ENCODE measurements at places on chromosomes 11 and 22.

DNA sequence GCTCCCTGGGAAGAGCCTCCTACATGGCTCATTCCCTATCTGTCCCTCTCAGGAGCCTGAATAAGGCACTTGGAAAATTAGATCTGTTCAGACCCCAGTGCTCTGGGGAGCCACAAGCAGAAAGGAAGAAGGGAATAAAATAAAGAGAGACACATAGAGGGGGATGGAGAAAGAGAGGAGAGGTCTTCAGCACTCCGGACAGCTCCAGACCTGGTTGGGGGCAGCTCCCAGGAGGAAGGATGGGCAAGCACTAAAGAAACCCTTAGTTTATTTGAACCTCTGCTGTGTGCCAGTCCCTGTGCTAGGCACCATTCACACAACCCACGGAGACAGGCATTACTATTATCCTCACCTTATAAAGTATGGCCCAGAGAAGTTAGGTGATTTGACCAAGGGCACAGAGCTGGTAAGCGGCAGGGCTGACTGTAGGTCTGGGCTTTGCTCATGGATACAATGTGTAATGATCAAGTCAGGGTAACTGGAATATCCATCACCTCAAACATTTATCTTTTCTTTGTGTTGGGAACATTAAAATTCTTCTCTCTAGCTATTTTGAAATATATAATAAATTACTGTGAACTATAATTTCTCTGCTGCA lies 53.7 kb upstream of the LRRC32 start:
- no peak for DNase-seq

DNA sequence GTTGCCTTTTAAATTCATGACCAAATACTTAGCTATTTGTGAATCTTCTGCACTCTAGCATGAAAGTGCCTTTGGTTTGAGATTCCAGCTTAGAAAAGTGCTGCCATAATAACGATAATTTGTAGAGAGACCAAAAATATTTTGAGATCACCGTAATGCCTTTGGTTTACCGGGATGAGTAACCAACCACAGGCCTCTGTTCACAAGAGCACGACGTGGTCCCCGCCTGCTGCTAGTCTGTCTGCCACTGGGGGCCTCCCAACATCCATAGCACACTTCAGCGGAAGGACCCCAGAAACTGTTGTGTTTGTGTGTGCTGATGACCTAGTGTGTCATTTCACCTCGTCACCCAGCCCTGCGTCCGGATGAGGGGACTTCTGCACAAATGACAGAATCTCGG lies 67.0 kb upstream of the RASSF10 start:
- DNase-seq, result no peak

GRCh38 chr11:61362542-61362875 lies 335 bp downstream of the TMEM138 start:
- DNase-seq, result no peak

DNA sequence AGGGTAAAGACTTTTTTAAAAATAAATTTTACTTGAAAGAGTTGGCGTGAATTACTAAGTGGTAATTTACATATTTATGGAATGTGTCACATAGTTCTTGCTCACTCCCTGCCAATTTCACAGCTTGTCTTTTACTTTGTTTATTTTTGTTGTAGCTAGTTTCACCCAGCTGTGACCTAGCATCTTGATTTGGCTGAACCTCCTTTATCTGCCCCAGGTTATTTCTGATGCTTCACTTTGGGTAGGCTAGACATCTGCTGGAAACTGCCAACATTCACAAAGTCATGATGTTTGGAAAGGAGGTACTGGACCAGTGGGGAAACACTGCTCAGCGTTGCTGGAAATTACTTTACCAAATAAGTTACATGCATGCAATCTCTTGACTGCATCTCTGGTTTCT lies 1676.0 kb upstream of the RAG2 start:
- DNase-seq, result no peak

DNA sequence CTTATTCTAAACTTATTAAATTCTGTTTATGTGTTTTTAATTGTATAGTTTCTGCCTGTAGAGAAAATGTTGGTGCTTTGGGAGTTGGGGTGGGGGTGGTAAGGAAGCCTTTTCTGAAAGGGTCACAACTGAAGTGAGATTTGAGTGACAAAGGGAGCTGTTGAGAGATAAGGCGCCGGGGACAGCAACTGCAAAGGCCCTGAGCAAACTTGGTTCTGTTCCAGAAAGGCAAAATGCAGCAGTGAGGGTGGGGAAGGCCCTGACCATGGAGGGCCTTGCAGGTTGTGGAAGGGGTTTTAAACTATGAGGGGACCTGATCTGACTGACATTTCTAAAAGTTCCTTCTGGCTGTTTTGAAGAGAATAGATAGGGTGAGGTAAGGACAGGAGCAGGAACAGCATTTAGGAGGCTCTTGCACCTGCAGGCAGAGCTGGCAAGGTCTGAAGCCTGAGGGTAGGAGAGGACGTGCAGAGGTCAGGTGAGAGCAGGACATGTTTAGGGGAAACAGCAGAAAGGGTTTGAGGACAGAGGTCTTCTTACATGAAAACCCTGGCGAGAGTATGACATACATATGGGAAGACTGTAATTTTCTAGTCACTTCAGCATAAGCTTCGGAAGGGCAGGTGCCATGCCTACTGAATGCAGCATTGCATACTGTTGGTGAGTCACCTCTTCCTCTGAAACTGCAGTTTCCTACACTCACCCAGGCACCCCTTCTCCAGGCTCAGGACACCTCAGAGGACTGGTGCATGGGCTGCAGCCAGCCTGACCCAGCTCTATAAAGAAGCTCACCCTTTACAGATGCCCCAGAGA lies 190.7 kb downstream of the SNX19 start:
- DNase-seq, result no peak

DNA sequence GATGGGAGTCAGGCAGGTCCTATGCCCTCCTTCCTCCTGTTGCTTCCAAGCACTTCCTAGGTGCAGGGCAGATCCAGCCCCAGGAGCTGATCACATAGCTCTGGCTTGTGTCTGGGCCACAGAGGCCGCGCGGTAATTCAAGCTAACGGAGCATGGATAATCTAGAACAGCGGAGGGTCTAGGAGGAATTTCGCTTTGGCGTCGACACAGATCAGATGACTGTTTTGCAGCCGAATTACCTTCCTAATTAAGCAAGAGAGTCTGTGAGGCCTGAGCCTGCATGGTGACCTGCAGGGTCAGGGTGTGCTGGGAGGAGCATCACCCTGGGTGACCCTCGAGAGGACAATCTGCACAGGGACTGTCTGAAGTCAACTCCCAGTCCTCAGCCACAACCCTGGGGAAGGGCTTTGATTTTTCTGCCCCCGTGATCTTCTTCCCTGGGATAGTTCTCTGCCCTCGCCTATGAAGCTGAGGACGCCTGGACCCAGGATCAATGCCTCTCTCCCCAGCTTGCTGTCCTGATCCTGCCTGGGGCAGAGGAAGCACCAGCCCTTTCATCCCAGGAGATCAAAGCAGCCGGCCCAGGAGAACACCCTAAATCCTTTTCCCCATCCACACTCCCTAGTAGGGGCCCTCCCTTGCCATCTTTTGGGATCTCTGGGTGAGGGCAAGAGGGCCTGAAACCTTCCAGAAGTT lies 11.0 kb downstream of the NECTIN1 start:
- DNase-seq, result no peak

DNA sequence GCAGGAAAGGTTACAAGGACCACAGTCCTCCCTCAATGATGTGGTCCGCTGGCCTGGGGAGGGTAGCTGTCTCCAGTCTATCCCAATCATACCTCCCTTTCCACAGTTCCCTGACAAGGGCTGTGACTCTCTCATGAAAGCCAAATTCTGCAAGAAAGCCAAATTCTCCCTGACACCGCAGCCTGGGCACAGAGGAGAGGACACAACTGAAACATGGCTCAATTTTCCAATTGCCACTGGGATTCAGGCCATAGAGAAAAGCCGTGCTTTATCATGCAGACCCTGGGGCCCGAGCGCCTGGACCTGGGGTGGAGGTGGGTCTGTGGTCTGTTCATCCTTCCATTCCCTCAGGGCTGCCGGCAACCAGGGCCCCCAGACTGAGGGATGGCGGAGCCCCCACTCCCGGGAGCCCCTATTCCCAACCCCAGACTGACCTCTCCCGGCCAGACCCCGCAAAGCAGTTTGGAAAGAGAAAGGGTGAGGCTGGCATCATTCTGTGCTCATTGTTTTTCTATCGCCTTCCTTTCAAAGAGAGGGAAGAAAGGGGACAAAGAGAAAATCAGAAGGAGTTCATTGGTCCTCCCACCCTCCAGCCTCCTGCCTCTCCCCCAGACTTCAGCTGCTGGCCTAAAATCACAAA lies 239.5 kb downstream of the BUD13 start:
- no peak for DNase-seq

DNA sequence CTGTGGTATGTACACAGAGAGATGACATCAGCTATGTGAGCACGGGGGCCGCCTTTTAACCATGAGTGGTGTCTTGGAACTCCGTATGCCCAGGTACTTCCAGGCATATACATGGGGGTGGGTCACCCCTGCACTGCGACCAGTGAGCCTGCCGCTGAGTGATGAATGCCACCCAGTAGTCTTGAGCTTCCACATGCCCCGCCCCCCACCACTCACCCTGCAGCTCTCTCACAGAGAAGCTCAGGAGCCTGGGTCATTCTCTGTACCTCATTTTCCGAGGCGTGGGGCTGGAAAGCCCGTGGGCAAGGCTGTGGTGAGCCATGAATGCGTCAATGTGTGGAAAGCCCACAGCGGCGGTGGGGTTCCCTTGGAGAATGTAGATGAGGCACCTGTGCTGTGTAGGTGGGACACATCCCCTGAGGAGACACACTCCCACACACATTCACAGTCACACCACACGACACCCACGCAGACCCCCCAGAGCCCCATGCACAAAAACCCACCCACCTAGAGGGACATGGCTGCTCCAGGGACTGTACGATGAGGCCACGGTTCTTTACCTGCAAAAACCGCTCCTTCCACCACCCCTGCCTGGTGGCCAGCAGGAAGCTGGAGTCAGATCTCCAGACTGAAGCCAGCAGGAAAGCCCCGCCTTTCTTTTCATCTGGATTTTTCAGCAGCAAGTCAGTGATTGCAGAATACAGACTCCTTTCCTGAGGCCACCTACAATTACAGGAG lies 67.6 kb downstream of the PIWIL3 start:
- DNase-seq, result no peak

- DNase-seq, result no peak
These were observed 61.6 kb downstream of the PPP6R3 start for GRCh38 chr11:68521969-68522652.

DNA sequence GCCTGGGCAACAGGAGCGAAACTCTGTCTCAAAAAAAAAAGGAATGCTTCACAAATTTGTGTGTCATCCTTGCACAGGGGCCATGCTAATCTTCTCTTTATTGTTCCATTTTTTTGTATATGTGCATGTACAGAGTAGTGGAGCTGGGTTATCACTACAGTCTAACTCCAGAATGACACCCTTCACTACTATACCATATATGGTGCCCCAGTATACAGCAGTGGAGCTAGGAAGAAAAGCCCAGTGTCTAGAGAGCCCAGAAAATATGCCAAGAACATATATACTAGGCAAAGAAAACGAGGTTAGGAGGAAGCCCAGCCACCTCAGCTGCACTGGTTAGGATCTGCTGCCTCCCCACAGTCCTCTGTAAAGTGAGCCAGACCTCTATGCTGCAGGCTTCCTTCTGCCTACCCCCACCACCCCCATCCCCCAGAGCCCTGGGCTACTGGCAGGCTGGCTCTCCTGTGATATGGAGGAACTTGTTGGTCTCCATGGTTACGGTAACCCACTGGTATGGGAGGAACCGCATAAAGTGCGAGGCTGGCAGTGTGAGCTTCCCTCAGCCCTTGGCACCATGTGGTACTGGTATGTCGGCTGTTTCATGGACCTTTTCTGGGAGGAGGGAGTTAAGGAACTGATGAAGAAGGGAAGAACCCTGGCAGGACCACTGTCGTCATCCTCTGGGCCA lies 34.3 kb downstream of the RCOR2 start:
- no peak for DNase-seq

DNA sequence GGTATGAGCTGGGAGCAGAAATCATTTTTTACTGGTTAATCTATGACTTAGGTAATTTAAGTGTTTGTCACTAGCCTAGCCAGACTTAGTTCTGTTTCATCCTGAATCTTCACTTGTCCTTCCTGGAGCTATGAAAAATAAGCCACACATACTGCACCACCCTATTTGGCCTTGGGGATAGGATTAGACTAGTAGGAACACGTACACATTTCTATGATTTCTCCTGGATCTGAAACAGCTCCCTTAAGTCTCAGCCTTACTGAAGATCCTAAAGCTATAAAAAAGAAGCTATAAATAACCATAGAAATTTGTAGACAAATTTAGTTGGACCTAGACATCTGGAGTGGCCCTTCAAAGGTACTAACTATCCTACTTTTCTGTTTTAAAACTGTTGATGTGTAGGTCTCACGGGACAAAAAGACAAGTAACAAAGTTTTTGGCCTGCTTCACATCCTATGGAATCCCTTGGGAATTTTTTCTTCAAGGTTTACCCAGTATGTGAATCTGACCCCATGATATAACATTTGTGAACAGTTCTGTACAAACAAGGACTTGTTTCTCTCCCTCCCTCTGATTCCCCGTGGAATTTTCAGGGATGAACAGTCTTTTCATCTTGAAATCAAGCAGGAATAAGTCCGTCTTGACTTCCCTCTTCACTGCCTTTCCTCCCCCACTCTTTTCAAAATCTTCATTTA lies 275.0 kb downstream of the FAM76B start:
- DNase-seq, result no peak

- DNase-seq, result no peak
These were observed 38.7 kb downstream of the BUD13 start for GRCh38 chr11:116733969-116734508.

DNA sequence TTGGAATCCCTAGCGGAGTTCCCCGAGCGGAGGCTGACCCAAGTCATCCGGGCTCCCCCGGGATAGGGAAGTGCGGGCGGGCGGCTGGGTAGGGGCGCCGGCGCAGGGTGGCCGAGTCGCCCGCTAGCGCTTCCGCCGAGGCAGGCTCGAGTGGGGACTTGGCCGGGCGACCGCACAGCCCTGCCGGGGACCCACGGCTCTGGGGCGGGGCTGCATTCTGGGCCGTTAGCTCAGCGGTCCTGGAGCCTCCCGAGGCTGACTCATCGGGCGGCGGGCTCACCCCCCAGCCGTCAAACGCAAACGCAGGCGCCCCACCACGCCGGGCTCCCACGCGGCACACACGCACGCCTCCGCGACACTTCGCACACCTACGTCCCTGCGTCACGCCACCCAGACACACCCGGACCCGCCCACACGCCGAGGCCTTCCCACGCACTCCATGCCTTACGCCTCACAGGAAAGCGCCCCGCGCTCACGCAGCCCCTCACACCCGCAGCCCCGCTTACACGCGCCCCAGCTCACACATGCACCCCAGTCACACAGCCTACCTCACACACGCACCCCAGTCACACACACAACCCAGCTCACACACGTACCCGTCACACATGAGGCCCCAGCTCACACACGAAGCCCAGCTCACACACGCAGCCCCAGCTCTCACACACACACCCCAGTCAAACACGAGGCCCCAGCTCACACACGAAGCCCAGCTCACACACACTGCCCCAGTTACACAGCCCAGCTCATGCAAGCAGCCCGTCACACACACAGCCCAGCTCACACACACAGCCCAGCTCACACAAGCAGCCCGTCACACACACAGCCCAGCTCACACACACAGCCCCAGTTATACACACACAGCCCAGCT lies 1.2 kb downstream of the PHLDB1 start:
- peak; percentile 89 for DNase-seq

GRCh38 chr22:22086501-22087158 lies 104.0 kb upstream of the TOP3B start:
- DNase-seq, result no peak

All from activated CD8-positive, alpha-beta memory T cell treated with anti-CD3 and anti-CD28 coated beads for 1 hour (primary cell).